ENCODE measurements at places on chromosomes 3 and 15. TPM values are rescaled to one million over a fixed set of nuclear protein-coding genes. Genes with fewer than 3 reads are reported as not detected.

CLDN11 gene
- 0.44 TPM for total RNA-seq

CCR9 gene
- not detected for total RNA-seq

GCHFR gene
- 5.0 TPM for total RNA-seq

INKA1 gene
- 4.2 TPM for total RNA-seq

A4GNT gene
- total RNA-seq, result not detected

ADPRH gene
- 1.1 TPM for total RNA-seq

TMEM62 gene
- 19.1 TPM for total RNA-seq

CLDN18 gene
- total RNA-seq, result not detected

- no peak for DNase-seq
Measured at GRCh38 chr3:133408366-133408765, 8.5 kb downstream of the BFSP2 start.

- no peak for DNase-seq
Measured at GRCh38 chr3:118472586-118472985, 562.1 kb downstream of the IGSF11 start.

GRCh38 chr15:77508541-77509243, 88.0 kb downstream of the HMG20A start:
- DNase-seq, result no peak

GRCh38 chr15:42129364-42129763, 27.1 kb downstream of the PLA2G4F start:
- DNase-seq, result no peak

DNA sequence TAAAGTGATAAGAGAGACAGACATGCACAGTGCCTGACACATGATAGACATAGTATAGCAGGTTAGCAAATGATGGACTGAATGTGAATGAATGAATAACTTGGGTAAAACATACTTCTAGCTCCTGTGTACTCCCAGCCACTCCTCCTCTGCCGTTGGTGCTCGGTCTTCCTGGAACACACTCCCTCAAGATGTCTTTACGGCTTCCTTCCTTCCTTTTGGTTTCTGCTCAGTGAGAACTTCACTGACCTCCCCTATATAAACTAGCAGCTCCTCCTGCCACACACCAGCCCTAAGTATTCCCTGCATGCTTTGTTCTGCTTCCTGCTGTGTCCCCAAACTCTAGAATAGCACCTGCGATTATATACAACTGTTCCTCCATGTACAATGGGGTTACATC, 50.2 kb downstream of the RAD54L2 start:
- no peak for DNase-seq

GRCh38 chr15:83999396-84000135, 236.0 kb upstream of the GOLGA6L4 start:
- no peak for DNase-seq

DNA sequence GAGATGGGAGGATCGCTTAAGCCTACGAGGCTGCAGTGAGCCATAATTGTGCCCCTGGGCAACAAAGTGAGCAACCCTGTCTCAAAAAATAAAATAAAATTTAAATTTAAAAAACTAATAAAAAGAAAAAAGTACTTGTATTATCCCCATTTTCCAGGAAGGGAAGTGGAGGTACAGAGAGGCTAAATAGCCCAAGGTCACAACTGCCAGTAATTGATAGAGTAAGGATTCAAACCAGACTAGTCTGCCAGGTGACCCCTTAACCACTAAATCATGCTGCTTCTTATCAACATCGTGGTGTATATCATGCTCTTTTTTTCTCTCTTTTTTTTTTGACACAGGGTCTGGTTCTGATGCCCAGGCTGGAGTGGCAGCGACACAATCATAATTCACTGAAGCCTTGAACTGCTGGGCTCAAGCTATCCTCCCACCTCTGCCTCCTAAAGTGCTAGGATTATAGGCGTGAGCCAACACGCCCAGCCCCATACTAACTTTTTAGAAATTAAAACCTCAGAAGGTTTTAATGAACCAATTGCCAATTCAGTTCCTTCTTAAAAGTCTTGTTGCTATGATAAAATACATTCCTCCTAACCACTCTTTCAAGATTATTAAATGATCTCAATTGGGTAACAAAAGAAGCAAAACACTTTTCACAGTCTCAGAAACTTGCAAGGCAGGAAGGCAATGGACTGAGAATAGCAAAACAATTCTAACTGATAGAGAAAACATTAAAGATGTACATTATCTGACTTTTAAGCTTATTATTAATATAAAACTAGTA, 30.5 kb downstream of the HERC1 start:
- no peak for DNase-seq

DNA sequence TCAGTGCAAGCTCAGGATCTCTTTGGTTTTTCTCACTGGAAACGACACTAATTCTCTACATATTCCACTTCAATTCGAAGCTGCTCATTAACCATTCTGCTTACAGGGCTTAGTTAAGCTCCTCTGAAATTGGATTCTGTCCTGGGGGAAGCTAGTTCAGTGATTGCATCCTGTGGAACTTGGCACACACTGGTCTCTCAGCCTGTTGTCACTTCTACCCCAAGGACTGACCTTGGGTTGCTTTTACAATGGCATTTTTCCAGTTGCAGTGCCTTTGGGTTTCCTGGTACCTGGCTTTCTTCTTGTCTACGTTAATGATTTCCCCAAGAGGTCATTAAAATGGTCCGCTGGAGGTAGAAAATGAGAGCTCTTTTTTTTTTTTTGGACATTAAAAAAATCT, 33.3 kb upstream of the GABRB3 start:
- DNase-seq, result no peak

DNA sequence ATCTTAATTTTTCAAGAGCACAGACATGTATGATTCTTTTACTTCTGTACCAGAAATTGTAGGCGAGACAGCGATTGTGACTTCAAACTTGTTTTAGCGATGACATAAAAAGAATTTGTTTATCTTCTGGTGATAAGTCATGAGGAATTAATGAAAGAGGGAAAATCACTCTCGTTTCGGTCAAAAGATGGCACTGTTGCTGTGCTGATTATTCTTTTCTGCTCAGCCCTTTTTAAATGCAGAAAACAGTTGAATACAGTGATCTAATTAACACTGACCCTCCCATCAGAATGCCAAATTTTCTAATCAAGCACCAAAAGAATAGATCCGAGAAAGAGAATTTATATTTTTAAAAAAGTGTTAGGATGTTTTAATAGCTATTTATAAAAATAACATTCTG, 52.6 kb downstream of the NSUN3 start:
- DNase-seq, result no peak

GRCh38 chr3:54773271-54773670, 154.6 kb downstream of the LRTM1 start:
- DNase-seq, result no peak

DNA sequence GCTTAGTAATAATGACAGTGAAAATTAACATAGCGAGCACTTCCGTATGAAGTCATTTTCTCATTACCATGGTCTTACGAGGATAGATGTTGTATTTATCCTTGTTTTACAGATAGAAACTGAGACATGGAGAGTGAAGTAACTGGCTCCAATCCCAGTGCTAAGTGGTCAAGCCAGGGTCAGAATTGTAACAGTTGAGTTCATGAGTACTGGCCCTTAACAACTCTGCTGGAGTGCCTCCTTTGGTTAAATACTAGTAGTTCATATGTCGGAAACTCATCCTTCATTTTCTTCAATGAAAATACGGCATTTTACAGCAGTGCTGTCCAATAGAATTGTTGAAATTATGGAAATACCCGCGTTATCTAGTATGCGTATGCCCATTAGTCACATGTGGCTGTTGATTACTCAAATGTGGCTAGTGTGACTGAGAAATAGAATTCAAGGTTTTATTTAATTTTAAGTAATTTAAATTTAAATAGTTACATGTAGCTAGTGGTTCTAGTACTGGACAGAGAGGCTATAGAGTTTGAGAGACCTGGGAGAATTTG, 32.5 kb downstream of the FNDC3B start:
- no peak for DNase-seq

- no peak for DNase-seq
Measured at GRCh38 chr3:3089017-3089416, 21.2 kb downstream of the IL5RA start.

DNA sequence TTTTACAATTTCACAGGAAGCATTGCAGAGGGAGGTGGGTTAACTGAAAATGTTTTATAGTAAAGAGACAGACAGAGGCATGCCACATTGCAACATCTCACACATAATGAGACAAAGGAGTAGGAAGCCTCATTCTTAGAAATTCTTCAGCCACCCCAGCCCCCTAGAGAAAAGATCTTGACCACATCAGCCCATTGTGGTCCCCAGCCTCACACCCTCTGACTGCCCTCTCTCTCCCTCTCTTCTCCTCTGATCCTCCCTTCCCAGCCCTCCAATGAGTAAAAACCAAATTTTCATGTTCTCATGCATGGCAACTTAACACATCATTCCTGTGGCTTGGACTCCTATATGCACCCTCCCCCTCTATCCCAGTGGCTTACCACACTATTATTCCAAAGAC, 174.1 kb downstream of the UACA start:
- no peak for DNase-seq

DNA sequence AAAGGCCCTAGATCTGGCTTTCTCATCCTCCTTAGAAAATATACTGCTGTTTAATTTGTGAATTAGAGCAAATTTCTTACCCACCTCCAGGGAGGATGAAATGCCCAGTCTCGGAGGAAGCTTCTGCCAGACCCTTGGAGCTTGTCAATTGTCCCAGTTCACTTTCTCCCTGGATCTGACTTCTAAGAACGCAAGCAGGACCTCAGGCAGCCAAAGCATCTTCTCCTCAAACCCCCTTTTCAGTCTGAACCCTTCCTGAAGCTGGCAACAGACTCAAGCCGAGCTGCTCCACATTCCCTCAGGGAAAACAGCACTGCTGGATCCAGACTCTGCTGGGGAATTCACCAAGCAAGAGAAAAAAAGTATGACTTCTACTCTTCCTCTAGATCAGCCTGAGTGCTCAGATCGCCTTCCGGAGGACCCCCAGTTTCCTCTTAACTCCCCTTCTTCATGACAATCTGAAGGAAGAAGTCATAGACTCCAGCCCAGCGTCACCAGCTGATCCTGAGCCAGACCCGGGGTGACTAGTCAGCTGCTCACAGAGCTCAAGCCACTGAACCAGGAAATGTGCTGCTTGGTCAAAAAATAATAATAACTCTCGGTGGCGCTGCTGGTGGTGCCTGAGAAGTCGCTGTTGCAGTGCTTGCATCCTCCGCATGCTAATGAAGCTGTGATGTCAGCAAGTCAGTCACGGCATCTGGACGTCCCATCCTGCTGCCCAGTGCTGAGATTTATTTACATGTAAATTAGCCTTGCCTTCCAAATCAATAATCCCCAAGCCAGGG, at the start of gene PRICKLE2:
Gene PRICKLE2 (minus strand): TSS at position 641 of the 785 bp plus-strand sequence. CDS start 26,539 bp downstream, outside the sequence.
- DNase-seq, result peak; percentile 74

DNA sequence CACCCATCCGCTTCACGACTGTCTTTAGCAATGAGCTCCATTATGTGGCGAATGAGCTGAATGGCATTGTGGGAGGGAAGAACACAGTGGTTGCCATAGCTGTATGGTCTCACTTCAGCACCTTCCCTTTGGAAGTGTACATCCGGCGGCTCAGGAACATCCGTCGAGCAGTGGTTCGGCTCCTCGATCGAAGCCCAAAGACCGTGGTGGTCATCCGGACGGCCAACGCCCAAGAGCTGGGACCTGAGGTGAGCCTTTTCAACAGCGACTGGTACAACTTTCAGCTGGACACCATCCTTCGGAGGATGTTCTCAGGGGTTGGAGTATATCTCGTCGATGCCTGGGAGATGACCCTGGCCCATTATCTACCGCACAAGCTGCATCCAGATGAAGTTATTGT, 27.8 kb upstream of the NFKBIZ start:
- no peak for DNase-seq

GRCh38 chr3:118001380-118001779, 1033.3 kb downstream of the IGSF11 start:
- no peak for DNase-seq

DNA sequence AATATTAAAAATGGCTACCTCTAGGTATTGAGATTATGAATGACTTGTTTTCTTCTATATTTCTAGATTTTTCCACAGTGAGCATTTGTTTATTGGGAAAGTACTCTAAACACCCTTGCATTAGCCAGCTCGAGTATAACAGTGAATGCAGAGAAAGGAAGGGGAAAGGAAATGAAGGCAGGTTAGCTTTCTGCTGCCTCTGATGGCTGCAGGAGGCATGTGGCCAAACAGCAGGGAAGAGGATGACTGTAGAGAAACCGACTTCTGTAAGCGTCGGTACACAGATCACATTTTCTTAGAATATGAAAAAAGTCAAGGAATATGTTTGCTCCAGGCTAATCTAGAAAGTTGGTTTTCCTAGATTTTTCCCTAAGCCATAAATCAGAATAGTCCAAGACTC, 19.8 kb downstream of the GNB5 start:
- DNase-seq, result no peak

DNA sequence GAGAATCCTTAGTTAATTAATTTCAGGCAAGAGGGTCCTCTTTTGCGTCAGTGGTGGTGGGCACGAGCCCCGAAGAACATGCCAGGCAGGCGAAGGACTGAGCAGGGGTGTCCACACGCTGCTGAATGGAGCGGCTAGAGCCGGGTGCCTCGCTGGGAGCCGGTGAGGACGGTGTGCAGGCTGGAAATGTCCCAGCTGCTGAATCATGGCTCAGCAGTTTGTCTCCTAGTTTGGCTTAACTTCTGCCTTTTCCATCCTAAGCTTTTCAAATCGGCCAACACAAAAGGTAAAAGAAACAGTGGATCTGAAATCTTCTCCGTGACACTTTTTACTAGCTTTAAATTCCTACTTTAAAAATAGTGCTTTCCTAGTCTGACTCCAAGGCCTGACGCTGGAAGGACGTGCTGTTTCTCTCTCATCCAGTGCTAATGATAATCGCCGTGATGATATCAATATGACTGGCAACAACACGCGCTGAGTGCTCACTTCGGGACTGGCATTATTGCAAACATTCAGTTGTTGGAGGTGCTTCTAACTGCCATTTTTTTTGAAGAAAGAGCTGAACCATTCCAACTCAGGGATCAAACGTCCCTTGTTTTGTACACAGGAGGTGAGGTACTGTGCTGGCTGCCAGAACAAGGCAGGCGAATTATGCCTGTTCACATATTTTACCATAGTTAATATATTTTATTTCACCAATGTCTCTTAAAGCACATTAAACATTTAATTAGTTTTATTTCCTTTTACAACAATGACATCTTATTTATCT, 19.8 kb downstream of the PCSK6 start:
- DNase-seq, result no peak
